ENCODE measurements at places on chromosomes 1 and 21.

- DNase-seq: no peak
These were observed 4.8 kb upstream of the SLC2A1 start for GRCh38 chr1:42963378-42964043.

- no peak for DNase-seq
These were observed 285.6 kb downstream of the ASTN1 start for GRCh38 chr1:176878750-176879536.

DNA sequence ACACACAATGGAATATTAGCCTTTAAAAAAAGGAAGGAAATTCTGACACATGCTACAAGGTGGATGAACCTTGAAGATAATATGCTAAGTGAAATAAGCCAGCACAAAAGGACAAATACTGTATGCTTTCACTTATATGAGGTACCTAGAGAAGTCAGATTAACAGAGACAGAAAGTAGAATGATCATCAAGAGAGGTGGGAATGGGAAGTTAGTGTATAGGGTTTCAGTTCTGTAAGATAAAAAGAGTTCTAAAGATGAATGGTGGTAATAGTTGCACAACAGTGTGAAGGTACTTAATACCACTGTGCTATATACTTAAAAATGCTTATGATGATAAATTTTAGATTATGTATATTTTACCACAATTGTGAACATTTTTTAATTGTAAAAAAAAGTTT lies 7.2 kb downstream of the RPAP2 start:
- DNase-seq: no peak

DNA sequence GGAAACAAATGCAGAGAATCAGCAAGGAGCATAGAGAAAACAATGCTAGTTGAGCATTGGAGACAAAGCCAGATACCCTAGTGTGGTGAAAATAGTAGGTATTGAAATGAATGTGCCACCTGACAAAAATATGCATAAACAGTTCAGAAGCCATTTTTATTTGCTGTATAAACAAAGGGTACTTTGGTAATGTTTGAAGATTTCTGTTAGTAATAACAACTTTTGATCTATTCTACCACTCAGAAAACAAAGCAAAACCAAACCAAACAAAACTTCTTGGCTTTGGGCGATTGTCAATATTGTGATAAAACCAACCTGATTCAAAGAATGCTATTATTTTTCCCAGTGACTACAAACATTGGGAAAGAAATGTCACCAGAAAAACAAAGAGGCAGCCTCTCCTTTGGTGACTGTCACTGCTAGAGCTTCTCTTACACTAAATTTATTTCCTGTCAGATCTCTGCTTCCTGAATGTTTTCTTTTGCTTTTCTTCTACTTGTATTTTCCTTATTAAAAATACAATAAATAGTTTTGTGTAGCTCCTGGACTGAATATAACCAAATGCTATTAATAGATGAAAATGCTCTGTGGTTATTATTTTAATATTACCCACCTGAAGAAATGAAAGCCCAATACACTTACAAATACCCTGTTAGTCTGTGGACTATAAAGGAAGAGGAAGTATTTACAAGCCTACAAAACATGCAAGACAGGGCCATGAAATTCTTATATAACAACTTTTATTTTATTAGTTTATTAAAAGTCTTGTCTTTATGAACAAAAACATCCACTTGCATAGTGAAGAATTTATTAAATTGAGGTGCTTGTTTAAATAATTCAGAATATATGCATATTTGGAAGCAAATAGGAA lies 5.7 kb downstream of the ATP6V1G3 start:
- DNase-seq: no peak

GRCh38 chr1:17588048-17588871 lies 48.8 kb downstream of the ARHGEF10L start:
- no peak for DNase-seq

DNA sequence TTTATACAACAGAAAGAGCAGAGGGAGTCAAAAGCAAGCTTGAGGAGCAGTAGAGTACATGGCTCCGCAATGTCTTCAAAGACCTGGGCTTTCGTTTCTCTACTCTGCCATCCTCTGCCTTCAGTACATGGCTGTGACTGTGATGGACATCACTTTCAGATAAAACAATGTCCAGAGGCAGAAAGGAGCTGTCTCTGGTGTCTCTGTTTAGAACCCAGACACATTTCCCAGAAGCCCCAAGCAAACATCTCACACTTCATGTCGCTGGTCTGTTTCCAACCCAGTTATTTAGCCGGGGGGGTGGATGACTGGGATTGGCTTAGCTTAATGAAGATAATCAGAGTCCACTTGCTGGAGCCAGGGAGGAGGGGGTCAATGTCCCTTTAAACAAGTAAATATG lies 25.6 kb downstream of the SGIP1 start:
- no peak for DNase-seq

GRCh38 chr1:211831558-211832323 lies 1.2 kb upstream of the LPGAT1 start:
- no peak for DNase-seq

DNA sequence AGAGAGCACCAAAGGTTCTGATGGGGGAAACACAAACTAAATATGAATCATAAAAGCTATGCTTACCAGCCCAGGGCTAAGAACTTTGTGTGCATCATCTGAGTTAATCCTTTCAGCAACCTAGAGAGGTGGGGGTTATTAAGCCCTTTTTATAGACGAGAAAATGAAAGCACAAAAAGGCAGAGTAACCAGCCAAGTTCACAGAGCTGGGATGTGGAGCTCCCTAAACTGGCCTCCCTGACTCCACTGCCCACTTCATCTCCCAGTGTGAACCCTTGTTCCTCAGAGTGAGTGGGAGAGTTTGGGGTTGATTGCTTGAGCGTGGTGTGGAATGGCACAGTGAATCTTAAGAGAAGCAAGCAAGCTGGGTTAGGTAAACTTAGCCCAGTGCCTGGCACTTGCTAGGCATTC lies 10.8 kb upstream of the BCAR3 start:
- no peak for DNase-seq

DNA sequence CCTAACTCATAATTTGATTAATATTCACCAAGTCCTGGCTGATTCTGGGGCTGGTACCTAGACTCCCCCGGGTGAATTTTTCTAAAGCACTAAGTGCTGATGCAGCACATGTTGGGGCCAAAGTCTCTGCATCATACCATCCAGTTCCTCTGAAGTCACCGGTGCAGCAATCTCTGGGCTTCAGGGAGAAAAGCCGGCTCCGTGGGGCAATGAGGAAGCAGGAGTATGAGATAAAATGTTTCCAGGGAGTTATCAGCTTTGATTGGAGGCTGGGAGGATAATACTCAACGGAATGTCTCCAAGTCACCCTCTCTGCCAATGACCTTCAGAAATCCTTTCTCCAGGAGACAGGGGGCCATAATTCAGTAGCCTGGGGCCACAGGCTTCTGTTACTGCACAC lies 1.2 kb downstream of the FCAMR start:
- no peak for DNase-seq

DNA sequence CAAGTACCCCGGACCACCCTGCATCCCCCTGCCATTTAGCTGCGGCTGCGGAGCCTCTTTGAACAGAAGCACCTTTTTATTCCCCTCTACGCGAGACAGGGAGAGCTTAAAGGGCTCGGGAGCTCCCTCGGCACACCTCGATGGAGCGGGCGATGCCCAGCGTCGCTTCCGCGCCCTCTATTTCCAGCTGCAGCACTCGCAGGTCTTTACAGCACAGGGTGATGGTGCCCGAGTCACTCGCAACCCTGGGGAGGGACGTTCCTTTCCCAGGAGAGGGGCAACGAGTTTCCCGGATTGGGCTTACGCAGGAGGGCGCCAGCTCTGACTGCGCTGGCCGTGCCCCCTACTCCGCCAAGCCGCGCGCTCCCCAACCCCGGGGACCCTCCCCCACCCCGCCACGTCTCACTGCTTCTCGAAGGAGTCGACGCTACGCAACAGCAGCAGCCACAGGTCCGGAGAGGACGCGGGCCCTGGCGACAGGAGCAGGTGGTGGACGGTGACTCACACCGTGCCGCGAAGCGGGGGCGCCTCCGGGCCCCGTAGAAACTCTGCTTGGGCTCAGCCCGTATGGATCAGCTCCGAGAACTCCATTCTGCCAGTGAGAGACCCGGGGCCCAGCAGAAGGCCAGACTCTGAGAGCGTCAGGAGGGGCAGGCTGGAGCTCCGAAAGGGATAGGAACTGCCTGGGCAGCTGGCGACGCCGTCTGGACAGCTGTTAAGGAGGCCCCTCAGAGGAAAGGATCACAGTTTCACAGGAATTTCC lies 5.8 kb upstream of the FAM167B start:
- no peak for DNase-seq

DNA sequence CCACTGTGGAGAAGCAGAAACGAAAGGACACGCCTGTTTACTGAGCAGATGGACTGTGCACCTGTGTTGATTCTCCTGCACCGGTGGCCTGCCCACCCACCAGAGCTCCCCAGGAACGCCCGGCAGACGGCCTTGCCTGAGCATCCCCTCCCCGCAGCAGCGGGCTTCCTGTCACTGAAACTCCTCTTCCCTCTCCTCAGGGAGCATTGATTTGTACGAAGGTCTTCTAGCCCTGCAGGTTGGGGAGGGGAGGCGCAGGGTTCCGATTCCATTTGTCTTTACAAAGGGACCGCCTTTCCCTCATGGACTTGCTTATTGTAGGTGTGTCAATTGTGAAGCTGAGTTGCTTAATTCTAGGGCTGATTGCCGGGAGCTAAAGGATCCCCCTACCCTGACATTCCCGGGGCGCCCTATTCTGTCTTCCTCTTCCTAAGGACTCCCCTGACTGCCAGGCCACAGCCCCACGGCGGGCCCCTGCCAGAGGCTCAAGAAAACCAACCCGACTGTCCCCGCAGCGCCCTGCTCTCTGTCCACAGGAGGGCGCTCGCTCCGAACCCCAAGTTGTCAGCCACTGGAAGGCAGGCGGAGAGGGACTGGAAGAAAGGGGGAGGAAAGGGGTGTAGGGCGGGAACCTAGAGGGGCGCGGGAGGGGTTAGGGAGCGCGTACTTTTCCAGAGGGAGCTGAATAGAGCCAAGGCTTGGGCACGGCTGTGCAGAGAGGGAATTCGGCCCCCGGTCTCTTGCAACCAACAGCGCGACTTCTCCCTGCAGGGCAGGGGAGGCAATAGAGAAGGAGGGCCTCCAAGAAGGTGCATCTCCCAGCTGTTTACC lies 2.8 kb downstream of the S100A6 start:
- peak; percentile 87 for DNase-seq

DNA sequence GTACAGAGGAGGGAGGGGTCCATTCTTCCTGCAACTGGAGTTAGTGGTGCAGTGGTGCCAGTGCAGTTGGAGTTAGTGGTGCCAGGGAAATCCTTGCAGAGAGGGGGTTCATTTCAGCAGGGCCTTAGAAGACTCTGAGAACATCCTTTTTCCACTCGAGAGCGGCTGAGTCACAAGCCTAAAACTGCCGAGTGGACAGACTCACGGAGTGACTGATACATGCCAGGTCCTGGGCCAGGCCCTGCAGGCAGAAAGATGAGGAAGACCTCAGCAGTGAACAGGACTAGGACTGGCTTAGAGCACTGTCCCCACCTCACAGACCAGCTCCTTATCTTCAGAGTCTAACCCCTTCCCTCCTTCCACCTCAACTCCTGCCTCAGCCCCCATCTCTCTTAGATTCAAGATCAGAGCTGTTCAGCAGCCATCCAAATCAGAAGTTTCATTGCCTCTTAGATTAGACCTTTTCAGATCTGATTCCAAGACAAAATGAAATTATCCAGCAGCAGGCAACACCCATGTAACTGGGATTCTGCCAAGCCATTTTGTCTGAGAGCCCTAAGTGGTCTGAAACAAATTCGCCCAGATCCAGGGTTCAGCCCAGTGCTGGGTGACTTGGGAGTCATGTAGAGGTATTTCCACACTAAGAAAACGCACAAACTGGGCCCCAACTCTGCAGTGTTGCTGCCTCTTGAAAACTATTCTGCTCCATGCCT lies 12.7 kb upstream of the IKBKE start:
- no peak for DNase-seq

DNA sequence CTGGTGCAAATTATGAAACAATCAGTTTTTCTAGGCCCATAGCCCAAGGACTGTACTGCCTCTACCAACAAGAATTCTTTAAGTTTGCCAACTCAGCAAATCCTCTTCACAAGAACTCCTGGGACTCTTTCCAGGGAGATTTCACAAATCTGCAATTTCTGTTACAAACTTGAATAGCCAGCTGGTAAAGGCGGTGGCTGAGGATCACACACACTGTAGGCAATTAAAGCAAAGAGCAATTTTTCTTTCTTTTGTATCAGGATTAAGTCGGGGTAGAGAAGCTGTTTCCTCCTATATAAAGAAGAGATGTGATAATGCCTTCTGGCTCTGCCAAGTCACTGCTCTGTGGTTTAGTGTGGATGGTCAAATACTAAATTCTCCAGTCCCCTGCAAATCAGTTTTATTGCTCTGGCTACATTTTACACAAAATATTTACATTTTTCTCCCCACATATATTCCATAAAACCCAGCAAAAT lies 1.7 kb downstream of the ALDH9A1 start:
- no peak for DNase-seq

GRCh38 chr1:64597113-64597512 lies 127.2 kb downstream of the CACHD1 start:
- DNase-seq: no peak

GRCh38 chr1:64196074-64196870 lies 7.2 kb upstream of the UBE2U start:
- DNase-seq: no peak

DNA sequence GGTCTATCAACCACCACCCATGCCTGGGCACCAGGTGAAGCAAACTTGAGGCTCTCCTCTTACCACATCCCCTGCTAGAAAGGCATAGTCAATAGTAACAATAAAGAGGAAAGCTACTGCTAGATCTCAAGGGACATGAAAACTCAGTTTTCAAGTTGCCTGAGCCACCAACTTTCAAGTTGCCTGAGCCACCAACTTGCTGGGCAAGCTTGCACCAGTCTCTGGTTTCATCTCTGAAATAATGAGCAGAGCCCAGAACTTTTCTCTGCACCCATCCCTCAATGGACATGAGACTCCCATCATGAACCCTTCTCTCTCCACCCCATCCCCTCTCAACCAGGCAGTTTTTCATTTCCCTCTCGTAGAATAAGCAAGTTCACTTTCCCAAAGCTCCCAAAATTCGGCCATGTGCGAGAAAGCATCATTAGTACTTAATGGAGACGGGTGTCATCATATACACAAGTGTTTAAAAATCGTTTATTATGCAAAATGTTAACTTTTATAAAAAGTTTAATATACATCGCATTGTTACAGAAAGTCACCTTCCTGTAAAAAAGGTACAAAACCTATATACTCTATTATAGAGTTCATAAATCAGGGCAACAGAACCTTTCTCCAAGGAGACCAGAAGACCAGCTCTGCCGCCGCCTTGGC lies 1.7 kb downstream of the ID3 start:
- no peak for DNase-seq

DNA sequence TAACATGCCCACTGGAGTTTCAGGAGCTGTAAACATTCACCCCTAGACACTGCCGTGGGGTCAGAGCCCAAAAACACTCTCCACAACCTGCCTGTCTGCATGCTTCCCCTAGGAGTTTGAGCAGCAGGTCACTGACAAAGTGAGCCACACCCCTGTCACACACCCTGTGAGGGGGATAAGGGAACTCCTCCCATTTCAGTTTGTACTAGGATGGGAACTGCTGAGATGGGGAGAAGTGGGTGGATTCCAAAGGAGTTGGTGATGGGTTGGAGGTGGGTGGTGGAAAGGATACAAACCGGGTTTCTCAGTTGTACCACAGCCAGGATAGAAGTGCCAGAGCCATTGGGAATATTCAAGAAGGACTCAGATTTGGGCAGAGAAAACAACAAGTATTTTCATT lies 140.2 kb downstream of the MIS18A start:
- no peak for DNase-seq

- no peak for DNase-seq
These were observed 74.9 kb downstream of the PIK3CD start for GRCh38 chr1:9726406-9726805.

All from 8988T (cell line).